T-cell (primary cell): ENCODE measurements at places on chromosomes 7 and 10.

GRCh38 chr10:15715619-15716227, 4.0 kb downstream of the ITGA8 start:
- DNase-seq = no peak

- no peak for DNase-seq
Observed at GRCh38 chr7:120680985-120681384, 177.0 kb downstream of the TSPAN12 start.

GRCh38 chr7:10346032-10346431, 627.6 kb upstream of the PHF14 start:
- no peak for DNase-seq

DNA sequence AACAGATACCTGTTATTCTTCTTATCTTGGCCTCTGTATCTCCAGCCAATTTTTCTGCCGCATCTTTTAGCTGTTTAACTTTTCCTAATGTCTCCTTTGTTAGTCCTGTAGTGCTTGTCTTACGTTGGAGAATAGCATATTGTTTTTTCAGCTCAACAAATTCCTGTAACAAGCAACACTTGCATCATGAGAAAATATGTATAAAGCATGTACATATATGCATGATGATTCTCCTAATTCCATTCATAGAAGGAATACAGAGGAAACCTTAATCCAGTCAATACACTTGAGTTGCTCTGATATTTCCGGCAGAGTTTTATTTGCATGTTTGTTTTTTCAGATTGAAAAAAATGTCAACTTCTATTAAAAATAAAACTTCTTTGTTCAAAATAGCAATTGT, 26.1 kb upstream of the LAMB1 start:
- DNase-seq = no peak

- no peak for DNase-seq
Observed at GRCh38 chr10:132590094-132590751, 52.6 kb downstream of the INPP5A start.

DNA sequence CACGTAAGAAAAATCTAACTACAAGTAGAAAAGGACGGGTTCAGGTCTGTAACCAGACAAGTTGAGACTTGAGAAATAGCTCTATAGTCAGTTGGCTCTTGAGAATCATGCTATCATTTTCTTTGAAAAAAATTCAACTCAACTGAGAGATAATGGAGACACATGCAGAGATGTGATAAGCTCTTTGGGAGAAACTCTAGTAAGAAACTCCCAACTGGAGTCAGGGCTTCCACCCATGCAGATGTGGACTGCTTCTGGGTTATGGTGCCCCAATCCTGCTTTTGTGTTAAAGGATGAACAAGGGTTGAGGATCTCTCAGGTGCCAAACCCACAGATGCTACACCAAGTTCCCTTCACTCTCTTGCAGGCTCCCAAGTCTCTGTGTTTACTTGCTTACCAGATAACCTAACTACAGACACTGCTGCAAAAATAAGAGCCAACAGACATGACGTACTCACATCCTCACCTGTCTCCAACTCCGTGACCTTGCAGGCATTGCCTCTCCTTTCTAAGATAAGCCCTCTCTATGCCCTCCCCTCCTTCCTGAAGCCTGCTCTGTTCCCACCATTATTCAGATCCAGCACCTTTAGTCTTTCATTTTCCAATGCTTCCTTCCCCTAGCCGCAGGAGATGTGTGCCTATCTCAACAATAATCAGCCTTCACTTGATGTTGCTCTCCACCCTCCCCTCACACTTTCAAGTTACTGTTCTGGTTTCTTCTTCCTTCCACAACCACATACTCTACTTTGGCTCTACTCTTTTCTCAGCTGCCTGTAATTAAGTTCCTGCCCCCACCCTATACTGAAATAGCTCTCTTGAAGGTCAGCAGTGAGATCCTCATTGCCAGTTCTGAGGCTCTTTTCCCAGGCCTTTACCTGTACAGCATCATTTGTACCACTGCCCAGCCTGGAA, 130.0 kb downstream of the ICA1 start:
- peak; percentile 57 for DNase-seq

GRCh38 chr10:43212043-43212721, 54.7 kb downstream of the RASGEF1A start:
- no peak for DNase-seq

DNA sequence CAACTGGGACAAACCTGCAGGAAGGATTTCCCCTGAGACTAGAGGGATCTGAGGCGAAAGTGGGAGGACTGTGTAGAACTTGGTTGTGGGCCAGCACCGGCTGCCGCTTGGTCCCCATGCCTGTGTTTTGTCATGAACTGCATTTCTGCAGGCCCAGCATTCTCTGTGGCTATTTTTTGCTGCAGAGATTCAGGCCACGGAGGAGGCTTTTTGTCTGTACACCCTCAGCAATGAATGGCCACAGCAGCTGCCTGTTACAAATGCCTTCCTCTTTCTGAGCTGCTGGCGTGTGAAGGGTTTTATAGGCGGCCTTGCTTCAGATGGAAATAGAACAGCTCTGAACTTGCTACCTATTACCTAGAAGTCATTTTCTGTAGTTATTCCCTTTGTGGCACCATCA, 164.4 kb downstream of the SH2D4B start:
- DNase-seq = no peak

- no peak for DNase-seq
Observed at GRCh38 chr10:114605155-114605797, 52.8 kb downstream of the ABLIM1 start.

- no peak for DNase-seq
Observed at GRCh38 chr10:70139151-70139996, 6.7 kb upstream of the AIFM2 start.

DNA sequence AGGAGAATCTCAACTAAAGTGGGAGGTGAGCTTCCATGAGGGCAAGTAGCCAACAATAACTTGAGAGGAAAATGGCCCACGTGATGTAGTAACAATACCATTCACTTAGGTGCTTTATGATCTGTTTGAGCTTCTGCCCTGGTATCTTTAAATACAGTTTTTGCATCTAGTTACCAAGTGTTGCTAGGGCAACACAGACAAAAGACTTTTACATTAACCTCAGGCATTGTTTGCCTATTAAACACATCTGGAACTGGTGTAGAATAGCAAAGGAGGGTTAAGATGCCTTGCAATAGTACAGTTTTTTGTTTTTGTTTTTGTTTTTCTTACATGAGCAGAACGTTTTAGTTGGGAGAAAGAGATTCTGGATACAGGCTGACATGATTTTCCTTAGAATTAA, 97.7 kb upstream of the MTPN start:
- DNase-seq = no peak

DNA sequence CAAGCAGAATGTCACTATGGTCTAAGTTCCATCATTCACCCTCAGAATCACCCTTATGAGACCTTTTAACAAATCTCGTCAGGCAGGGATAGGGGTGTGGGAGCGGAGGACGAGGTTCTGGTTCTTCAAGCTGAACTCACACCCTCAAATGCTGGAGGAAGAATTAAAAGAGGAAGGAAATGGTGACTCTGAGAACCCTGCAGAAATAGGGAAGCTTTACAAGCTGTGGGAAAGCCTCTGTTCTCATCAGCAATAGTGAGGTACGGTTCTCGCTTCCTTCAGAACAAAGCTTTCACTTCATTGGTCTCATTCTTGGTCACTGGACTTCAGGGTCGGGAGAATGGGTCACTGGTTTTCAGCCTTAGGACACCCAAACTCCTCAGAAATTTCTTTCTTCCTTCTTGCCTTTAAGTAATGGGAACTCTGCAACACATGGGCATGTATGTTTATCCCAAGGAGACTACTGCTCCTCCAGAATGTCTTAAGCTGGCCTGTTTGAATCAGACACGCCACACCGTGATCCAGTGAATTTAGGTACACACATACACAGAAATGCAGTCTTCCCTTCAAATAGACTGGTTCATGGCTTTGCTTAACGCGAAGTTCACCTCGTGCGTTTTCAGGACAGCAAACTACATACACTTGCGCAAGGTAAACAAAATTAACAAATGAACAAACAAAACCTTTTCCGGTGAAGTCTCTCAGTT, 226.0 kb downstream of the SFMBT2 start:
- no peak for DNase-seq

DNA sequence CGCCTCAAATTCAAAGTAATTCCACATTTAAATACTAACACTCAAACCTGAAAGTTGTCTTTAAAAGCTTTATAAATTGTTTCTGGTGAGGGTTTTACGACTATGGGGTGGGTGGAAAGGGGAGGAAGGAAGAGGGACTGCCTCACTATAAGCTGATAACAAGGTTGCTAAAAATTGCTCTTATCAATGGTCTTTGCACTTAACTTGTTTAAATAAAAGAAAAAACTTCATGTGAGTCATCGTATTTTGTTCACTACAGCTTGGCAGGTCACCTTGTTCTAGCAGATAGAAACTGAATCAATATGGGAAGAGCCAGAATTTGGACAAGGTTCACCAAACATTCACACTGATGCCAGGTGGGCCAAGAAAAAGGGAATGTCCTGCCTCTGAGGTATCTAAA, 129.2 kb downstream of the TES start:
- DNase-seq = no peak

DNA sequence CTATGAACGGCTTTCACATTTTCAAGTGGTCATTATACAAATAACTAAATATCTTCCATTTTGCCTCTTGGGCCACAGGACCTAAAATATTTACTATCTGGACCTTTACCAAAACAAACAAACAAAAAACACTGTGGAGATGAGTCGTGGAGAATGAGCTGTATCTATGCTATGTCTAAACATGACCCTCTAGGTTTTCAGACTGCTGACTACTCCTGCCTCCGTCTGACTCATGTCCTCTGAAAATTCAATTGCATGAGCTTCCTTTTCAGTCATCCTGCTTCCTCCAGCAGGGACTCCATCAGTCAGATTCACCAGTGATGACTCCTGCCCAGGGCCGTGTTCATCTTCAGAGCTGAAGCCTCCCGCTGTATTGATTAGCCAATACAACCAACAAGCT, 96.8 kb downstream of the COL28A1 start:
- no peak for DNase-seq

DNA sequence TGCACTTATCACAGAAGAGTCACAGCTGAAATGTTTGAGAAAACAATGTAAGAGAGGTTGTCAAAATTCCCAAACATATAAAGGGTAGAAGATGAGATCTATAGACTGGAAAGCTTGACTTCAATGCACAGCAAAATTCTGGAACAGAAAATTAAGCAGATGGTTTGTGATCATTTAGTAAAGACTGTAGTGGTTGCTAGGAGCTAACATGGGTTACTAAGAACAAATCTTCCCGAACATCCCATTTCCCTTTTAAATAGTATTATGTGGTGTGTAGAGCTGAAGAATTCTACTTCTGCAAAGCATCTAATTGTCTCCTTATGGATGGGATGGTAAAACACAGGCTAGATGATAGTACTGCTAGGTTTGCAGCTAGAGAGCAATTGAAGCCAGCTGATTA, 312.3 kb downstream of the CAMK1D start:
- DNase-seq = no peak

DNA sequence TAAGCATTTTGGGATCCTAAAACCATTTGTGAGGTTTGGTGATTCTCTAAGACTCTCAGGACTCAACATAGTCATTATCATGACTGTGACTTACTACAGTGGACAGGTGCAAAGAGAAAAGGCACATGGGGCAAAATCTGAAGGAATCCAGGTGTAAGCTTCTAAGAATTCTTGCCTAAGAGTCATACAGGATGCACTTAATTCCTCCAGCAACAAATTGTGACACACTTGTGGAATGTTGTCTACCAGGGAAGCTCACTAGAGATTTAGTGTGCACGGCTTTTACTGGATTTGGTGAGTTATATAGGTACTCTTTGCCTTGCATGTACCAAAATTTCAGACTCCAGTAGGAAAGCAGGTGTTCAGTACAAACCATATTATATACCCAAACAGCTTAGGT, 47.9 kb downstream of the WAC start:
- no peak for DNase-seq

DNA sequence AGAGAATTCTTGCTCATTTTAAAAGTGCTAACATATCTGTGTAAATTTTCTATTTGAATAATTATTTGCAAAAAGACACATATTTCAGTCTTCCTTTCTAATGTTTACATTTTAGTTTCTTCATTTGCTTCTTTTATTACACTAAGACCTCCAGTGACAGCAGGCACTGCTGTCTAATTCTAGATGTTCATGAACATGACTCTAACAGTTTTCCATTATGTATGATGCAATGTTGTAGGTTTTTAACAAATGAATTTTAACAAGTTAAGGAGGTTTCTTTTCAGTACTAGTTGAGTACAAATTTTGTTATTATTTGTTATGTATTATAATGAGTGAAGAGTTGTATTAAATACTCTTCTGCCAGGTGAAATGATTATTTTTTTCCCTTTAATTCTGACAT, 83.6 kb downstream of the GRB10 start:
- no peak for DNase-seq
